Right ventricle myocardium inferior (tissue), 1 donor: ENCODE measurements at places on chromosomes 4 and X.

DNA sequence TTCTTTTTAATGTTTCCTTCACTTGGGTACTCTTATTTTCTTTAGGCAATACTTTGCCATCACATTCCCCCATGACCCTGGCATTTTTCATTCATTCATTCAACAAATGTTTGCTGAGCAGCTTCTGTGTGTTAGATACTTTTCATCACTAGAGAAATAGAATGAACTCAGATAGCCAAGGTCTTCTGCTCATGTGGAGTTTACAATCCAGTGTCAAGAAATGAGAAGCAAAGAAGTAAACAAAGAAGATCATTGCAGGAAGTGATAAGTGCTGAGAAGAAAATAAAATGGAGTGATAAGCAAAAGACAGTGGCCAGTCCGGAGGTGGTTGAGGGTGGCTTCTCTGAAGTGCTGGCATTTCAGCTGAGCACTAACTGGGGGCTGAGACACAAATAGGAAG lies 63.1 kb downstream of the LIMCH1 start:
- DNase-seq: no peak

DNA sequence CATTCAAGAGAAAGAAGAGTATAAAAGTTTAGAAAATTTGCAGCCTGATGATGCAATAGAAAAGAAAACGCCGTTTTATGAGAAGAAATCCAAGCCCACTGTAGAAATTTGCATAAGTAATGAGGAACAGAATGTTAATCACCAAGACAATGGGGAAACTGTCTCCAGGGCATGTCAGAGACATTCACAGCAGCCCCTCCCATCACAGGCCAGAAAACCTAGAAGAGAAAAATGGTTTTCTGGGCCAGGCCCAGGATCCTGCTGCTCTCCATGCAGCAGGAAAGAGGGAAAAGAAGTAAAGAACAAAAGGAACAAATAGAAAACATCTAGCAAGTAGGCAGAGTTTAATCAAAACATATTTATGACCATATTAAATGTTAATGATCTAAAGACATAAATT lies 119.0 kb downstream of the ANKRD50 start:
- no peak for DNase-seq

GRCh38 chrX:13087322-13088155 lies 43.1 kb upstream of the FAM9C start:
- DNase-seq: no peak

- no peak for DNase-seq
Observed at GRCh38 chrX:72002875-72003274, 92.2 kb downstream of the NHSL2 start.

GRCh38 chr4:89661173-89661899 lies 175.6 kb downstream of the SNCA start:
- DNase-seq: no peak

DNA sequence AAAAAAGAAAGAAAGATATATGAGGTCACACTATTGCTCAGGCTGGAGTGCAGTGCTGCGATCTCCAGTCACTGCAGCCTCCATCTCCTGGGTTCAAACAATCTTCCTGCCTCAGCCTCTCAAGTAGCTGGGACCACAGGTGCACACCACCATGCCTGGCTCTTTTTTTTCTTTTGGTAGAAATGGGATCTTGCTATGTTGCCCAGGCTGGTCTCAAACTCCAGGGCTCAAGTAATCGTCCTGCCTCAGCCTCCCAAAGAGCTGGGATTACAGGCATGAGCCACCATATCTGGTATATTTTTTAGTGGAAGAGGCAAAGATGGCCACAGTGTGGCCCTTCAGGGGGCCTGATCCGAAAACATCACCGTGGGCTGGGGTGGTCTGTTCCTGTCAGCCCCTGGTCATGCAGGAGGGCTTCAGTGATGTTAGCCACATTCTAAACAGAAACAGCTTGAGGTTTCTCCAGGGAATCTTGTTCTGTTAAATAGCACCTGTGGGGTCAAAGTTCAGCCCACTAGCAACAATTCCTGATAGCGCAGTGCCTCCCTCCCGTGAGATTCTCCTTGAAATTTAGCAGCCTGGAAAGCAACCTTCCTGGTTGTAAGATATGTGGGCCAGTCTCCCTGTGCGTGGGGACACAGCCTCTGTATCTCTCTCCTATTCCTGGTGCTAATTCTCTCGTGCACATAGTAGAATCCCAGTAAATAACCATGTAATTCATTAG lies 7.3 kb upstream of the DHRSX start:
- no peak for DNase-seq

GRCh38 chr4:182143822-182144625 lies 99.2 kb upstream of the TENM3 start:
- DNase-seq: no peak

- DNase-seq: no peak
Observed at GRCh38 chrX:72299891-72300630, 5.7 kb downstream of the CITED1 start.

DNA sequence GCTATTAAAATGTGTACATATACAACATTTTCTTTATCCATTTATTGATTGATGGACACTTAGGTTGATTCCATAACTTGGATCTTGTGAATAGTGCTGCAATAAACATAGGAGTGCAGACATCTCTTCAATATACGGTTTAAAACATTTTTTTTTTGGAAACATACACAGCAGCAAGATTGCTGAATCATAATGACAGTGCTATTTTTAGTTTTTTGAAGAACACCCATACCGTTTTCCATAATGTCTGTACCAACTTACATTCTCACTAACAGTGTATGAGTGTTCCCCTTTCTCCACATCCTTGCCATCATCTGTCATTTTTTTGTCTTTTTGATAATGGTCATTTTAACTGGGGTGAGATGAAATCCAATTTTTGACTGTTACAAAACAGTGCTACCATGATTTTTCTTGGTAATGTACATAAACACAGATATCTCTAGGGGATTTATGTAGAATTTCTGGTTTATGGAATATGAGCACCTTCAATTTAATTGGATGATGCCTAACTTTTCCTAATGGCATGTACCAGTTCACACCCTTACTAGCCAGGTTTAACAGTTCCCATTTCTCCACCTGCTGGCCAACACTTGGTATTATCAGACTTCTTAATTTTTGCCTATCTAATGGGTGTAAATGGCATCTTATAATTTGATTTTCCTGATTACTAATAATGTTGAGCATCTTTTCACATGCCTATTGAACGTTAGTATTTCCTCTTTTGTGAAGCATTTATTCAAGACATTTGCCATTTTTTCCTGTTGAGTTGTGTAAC lies 21.0 kb upstream of the TMSB15B start:
- no peak for DNase-seq

DNA sequence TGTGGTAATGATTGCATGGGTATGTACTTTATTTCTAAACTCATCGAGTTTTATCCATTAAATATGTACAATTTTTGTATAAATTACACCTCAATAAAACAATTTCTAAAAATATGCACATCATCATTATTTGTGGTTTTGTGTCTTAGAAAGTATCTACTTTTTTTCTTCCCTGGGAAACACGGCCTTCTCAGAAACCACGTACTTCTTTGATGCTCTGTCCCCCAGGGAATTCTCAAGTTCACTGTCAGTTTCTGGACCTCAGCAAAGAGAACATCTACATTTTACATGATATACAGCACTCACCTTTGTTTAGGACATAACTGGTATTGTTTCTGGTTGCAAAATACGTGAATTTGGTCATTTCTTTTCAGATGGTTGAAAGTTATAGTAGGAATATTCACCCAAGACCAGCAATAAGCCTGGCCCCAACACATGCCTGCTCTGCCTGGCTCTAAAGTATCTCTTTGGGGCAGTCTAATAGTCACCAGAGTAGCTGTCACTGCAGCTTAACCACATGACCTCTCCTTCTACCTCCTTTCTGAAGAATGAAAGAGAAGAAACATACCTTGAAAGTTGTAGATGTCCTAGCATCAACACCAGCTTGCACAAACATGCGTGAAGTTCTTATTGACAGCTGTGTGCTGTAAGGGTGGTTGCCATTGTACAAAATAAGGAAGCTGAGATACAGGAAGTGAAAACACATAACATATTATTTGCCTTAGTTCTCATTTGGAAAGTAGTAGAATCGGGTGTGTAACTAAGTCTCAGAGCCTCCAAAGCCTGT lies 48.4 kb upstream of the SPANXN4 start:
- no peak for DNase-seq

GRCh38 chr4:85715991-85716737 lies 241.2 kb downstream of the ARHGAP24 start:
- DNase-seq: no peak

GRCh38 chr4:146311238-146311970 lies 97.1 kb downstream of the REELD1 start:
- DNase-seq: no peak

- DNase-seq: no peak
Observed at GRCh38 chrX:103716962-103717361, 6.3 kb downstream of the TMEM31 start.

DNA sequence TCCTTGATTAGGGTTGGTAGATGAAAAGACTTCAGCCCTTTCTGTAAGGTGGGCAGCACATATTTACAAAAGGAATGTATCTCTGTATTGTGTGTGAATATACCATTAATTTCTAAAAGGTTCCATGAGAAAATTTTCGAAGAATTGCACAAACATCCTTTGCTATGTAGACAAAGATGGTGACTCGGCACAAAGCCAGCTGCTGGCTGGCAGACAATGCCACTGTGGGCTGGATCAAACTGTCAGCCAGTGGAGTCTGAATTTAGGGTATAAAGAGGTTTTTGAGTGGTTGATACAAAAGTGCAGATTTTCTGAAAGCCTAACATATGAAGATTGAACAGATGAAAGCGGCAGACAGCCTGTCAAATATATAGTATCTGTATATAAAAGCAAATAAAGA lies 5.6 kb upstream of the TXK start:
- DNase-seq: no peak

DNA sequence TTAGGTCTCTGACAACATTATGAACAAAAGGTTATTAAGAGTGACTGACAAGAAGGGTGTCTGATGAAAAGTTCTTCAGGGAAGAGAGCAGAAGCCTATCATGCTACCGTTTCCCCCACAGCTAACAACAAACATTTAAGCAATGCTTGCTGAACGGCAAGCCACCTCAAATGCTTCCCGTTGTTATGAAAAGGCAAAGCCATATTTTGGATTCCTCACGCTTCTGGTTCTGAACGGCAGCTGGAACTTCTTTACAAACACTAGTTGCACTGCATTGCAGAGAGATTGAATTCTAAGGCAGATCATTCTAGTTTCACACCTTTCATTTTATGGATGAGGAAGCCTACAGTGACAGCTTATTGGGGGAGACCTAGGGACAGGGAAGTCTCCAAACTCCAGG lies 48.6 kb upstream of the NAP1L5 start:
- DNase-seq: no peak

- no peak for DNase-seq
Observed at GRCh38 chr4:26522478-26522877, 32.2 kb upstream of the CCKAR start.

DNA sequence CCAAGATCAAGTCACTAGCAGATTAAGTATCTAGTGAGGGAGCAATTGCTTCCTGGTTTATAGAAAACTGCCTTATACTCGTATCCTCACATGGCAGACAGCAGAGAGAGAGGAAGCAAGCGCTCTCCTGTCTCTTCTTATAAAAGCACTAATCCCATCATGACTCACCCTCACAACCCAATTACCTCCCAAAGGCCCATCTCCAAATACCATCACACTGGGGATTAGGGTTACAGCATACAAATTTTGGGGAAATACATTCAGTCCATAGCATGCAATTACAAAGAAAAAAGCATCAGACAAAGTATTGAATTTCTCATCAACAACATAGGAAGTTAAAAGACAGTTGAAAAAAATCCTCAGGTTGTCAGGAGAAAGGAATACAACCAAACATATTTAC lies 292.6 kb downstream of the IQCM start:
- DNase-seq: no peak

DNA sequence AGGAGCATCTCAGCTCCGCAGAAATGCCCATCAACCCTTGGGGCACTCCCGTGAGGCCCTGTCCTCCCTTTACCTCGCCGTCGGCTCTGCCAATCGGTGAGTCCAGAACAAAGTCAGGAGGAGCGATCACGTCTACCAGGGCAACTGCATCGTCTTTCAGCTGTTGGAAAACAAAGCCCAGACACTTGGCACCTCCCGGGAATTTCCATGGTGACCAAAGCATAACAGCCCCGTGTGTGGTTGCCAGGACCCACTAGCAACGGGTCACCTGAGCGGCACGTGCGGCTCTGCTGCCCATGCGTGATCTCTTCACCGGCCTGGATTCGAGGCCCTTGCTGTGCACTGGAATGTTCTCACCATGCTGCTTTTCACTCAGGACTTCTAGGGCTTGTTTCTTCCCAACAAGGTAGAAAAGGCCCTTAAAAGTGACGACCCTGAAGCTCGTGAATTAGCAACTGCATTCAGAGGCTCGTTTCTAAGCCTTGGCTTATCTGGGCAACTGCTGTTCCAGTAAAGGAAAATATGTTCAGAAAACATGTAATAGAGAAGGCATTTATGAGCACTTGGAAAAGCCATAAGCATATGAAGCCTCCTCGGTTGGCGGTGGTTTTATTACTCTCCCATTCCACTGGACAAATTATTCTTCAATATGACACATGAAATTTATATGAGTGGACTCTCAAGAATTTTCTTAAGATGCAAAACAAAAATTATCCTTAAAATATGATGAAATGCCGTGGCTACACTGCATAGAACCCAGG lies 69.5 kb downstream of the ACOX3 start:
- peak; percentile 79 for DNase-seq

DNA sequence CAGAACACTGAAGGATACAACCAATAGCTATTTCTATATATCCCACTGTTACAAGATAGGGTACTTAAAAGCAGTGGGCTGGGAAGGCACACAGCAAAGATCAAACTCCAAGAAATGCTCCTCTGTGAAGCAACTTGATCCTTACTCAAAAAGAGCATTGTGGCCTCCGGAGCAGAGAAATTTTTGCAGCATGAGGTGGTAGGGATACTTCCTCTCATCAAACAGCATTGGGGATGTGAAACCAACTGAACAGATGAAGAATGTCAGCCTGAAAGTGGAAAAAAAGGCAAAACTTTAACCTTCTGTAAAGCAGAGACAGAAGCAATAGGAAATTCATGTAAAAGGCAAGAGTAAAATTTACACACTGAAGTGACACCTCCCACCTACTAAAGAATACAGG lies 92.2 kb downstream of the HUWE1 start:
- no peak for DNase-seq

DNA sequence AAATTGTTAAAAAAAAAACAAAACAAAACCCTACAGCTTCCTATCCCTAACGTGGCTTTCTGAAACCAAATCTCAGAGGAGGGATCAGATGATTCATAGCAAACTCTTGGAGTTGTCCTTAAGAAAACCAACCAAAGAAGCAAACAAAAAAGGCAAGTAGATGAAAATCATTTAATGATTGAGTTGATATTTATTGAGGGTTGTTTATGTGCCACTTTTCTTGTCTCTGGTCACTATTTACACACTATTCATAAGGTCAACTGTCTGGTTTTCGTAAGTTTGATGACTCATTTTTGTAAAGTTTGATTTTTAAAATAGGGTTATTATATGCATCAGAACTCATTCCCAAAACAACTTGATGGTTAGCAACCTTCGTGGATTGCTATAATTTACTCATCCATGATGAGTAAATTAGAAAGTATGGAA lies 133.4 kb downstream of the UNC5C start:
- no peak for DNase-seq
